Activated CD8-positive, alpha-beta memory T cell treated with anti-CD3 and anti-CD28 coated beads for 4 hours (primary cell): ENCODE measurements at places on chromosomes 2 and 18.

- no peak for DNase-seq
These were observed 440.3 kb upstream of the MC4R start for GRCh38 chr18:60812921-60813320.

DNA sequence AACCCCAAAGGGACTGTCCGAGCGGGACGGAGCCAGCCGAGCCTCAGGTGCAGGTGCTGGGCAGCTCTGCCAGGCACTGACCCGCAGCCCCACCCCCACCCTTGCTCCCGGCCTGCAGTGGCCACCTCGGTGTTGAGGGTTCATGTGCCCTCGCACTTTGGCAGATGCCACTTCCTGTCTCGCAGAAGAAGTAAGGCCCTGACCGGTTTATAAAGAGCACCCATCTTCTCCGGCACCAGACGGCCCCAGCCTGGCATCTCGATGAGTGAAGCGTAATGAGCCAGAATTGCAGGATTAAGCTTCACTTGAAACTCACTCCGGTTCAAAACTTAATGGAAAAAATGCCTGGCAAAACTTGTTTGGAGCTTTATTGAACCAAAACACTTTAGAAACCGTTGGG lies 10.9 kb upstream of the NFATC1 start:
- no peak for DNase-seq

- no peak for DNase-seq
These were observed 226.3 kb downstream of the CCDC85A start for GRCh38 chr2:56410140-56410539.

GRCh38 chr2:96864343-96865091 lies 5.4 kb downstream of the SEMA4C start:
- no peak for DNase-seq

DNA sequence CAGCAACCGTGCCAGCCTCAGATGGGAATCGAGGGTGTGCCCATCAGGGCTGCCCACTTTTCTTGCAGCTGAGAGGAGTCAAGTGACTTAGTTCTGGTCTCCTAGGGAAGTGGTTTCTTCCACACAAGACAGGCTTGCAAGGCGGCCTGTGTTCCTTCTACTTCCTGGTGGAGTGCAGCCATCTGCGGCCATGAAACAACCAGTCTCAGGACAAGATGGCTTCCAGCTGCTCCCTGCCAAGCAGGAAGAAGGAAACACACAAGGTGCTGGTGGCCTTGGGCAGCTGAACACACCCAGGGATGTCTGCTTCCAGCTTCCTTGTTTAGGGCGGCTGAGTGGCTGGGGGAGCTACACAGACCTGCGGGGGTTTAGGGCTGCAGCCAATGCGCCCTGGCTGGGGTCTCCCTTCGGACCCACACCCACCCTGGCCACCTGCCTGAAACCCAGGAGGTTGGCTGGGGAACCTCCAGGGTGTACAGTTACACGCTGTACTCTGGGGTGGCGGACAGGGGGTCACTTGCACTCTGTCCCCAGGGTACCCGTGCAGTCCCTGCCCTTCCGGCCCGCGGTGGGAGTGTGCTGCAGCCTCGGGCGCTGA lies 34.7 kb downstream of the PTPN18 start:
- DNase-seq = no peak

- DNase-seq = no peak
These were observed 142.6 kb downstream of the MYT1L start for GRCh38 chr2:2188344-2188920.

DNA sequence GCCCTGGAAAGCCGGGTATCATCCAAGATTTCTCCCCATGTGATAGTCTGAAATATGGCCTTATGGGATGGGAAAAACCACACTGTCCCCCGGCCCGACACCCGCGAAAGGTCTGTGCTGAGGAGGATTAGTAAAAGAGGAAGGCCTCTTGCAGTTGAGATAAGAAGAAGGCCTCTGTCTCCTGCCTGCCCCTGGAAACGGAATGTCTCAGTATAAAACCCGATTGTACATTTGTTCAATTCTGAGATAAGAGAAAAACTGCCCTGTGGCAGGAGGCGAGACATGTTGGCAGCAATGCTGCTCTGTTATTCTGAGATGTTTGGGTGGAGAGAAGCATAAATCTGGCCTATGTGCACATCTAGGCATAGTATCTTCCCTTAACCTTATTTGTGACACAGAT lies 26.8 kb downstream of the RUFY4 start:
- no peak for DNase-seq

GRCh38 chr2:216765761-216766262 lies 70.5 kb upstream of the IGFBP5 start:
- DNase-seq = no peak

DNA sequence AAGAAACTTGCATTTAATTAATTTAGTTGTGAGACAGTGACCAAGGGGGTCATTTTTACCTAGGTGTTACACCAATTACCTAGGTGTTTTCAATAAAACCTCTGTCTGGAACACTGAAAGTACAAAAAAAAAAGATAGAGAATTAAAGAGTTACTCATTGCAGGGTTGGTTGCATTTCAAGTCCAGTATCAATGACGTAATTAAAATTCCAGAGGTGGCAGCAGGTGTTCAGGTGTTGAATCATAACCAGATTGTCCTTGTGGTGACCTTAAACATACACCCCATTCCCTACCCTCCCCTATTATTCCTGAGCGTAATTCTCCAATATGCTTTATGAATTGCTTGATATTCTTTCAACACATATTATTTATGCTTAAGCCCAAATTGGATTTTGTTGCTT lies 352.0 kb upstream of the SLC8A1 start:
- DNase-seq = no peak

DNA sequence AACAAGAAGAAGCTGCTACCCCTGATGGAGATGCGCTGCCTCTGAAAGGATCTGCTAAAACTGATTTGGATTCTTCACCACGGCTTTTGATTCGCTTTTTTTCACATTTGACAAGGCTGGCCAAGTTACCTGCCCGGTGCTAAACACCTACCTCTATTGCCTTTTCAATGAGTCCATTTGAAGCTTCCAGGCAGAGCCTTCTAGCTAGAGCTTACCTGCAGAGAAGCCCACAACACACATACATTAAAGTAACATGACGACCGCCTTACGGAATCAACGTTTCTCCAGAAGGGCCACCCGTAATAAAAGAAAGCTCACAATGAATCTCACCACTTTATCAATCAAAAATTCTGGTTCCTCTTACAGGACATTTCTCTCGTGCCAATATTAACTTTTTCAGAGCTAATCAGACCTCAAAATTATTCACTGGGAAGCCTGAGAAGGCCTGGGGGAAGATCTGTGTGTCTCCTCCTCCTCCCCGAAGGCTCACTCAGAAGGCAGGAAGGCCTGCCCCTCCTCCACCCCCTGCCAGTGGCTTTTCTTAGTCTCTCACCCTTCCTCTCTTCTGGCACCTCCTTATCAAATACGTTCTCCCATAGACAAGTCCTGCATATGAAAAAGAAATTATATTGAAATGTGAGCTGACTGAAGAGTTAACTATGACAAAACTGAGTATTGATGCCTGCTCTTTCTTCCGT lies 171.0 kb downstream of the DNER start:
- no peak for DNase-seq

- DNase-seq = no peak
These were observed 74.8 kb upstream of the RIOK3 start for GRCh38 chr18:23378302-23378686.
